ENCODE measurements at places on chromosomes 4 and X.

DNA sequence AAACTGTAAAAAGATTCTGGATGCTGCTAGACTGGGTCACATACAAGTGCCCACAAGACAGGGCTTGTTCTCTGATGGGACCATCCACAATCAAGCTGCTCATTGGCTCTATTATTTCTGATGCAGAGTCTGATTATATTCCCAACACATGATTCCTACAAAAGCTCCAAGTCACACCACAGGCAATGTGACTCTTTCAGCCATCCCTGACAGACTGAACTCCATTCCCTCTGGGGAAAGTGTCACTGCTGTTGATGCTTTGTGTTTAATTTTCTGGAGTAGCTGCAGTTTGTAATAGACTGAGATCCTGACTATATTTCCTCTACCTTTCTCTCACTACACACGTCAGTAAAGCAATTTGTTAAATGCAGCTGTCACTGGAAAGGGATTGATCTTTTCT, 55.4 kb upstream of the BCLAF3 start:
- DNase-seq, result no peak

DNA sequence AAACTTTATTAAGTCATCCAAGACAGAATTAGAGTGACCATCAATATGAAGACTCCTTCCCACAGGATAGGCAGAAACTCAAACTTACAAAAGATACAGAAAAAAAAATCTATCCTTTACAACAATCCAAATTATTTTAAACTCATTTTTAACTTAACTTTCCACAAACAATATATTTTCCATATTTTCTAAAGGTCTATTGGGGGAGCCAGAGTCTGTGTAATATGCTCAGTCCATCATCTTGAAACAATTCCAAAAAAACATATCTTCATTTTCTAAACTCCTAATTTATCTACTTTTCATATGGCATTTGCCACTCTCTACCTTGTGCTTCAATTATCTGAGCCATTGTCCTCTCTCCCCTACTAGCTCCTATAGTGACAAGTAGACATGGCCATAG, 378.1 kb downstream of the PDGFC start:
- DNase-seq, result no peak

- no peak for DNase-seq
Measured at GRCh38 chr4:144442713-144443112, 203.2 kb upstream of the HHIP start.

DNA sequence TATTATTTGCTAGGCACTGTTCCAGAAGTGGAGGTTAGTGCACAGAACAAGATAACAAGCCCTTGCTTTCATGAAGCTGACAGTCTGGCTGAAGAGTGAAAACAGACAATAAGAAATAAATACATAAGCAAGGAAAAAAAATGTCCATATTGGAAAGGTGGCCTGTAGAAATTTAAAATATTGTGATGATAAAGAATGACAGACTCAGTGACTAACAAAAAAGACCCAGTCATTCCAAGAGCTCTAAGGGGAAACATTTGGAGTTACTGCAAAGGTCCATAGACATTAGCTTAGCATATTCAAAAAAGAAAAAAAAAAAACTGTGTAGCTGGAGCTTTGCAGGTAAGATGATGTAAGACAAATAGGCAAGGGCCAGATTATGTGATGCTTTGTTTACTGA, 1.0 kb upstream of the ANTXR2 start:
- DNase-seq, result no peak

DNA sequence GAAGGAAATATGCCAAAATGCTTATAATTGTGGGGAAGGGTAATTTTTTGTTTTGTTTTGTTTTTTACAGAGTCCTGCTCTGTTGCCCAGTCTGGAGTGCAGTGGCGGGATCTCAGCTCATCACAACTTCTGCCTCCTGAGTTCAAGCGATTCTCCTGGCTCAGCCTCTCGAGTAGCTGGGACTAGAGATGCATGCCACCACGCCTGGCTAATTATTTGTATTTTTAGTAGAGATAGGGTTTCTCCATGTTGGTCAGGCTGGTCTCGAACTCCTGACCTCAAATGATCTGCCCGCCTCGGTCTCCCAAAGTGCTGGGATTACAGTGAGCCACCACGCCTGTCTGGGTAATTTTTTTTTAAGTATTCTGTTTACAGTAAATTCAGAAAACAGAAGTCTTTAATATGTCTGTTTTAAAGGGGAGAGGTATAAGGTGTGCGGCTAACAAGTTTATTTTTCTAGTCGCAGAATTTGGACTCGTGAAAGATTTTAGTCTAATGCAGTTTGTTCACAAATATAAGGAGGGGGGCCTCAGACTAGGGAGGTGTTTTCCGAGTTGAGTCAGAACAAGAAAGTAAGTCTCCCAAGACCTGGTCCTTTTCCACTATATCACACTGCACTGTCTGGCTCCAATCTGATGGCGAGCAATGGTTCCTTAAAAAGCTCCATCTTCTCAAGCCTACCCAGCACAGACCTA, 1.5 kb downstream of the ACSL1 start:
- no peak for DNase-seq

DNA sequence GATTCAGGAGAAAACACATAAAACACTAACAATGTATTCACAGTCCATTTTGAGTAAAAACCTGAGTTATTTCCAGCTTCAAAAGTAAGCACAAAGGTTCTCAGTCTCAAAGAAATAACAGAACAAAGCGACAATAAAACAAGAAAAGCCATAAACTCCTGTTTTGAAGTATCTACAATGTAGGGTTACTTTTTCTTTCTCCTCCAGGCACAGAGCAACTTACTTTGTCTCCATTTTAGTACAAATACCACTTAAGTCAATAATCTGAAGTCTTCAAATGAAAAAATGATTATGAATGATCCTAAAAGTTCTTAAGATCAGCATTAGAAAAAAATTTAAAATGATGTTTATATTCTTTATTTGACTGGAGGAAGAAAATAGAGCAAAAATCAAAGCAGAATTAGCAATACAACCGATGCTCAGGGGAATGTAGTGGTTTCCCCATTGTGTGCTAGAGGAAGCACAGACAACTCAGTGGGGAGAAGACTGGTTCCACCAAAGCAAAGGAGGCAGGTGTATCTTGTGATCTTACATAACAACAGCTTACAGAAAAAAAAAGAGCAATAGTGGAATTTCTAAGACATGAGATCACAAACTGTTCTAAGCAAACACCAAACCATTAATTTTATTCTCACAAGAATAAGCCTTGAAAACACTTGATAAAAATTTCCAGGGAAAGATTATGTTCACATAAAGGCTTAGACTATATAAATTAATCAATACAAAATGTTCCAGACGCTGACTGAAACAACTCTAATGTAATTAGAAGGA, 35.1 kb downstream of the EPHA5 start:
- no peak for DNase-seq

- DNase-seq, result no peak
Measured at GRCh38 chr4:101315041-101315440, 32.3 kb downstream of the PPP3CA start.

- DNase-seq, result no peak
Measured at GRCh38 chr4:33711826-33712225, 2532.5 kb downstream of the ARAP2 start.

GRCh38 chr4:111362941-111363361, 740.1 kb upstream of the PITX2 start:
- no peak for DNase-seq

DNA sequence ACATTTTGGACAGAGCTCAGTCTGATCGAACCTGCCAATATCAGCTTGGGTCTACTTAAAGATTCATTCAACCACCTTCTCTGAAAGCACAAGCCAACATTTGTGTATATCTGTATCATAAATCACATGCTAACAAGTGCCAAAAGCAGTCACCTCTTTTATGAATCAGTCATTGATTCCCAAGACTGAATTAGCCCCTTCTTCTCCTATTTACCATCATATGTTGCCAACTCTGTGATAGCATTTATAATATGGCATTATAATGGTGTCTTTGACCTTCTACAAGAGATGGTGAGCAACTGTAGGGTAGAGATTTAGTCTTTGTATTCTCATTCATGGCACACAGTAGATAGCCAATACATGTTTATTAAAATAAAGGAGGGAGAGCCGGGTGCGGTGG, 61.4 kb downstream of the DDX53 start:
- DNase-seq, result no peak

- no peak for DNase-seq
Measured at GRCh38 chrX:72539822-72540221, 32.8 kb downstream of the HDAC8 start.

DNA sequence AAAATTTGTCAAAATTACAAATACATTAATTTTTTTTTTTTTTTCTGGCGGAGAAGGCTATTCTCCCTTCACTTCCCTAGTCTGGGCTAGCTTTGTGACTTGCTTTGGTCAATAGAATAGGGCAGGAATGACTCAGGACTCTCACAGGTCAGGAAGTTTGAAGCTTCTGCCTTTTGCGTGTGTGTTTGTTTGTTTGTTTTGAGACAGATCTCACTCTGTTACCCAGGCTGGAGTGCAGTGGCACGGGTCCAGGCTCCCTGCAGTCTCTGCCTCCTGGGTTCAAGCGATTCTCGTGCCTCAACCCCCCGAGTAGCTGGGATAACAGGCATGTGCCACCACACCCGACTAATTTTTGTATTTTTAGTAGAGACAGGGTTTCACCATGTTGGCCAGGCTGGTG, 55.9 kb upstream of the USP9X start:
- DNase-seq, result no peak

DNA sequence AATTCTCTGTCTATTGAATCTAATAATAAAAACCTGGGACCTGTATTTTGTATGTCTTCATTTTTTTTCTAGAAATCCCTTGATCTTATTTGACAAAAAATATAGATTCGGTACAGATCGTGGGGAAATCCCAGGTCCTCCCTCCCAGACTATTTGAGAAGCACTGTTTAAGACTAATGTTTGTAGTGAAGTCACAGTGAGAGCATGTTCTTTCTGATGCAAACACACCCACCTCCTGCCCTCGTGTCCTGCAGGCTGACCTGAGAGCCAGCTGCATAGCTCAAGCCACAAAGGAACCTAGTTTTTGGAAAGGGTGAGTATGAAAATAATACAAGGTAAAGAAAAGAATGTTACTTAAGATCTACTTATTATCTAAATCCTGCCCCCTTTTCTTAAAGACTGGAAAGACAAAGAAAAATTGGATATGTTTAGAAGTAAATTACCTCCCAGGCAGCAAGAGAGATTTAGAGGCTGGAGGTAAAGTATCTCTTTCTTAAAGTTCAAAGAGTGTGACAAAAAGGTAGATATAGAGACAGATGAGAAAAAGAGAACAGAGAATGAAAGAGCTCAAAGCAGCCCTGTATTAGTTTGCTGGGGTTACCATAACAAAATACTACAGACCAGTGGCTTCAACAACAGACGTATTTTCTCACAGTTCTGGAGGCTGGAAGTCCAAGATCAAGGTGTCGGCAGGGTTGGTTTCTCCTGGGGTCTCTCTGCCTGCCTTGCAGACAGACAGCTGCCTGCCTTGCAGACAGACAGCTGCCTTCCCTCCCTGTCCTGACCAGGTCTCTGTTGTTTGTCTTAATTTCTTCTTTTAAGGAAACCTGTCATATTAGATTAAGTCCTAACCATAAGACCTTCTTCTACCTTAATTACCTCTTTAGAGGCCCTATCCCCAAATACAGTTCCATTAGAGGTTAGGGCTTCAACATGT, 20.4 kb upstream of the DCTD start:
- DNase-seq, result no peak

DNA sequence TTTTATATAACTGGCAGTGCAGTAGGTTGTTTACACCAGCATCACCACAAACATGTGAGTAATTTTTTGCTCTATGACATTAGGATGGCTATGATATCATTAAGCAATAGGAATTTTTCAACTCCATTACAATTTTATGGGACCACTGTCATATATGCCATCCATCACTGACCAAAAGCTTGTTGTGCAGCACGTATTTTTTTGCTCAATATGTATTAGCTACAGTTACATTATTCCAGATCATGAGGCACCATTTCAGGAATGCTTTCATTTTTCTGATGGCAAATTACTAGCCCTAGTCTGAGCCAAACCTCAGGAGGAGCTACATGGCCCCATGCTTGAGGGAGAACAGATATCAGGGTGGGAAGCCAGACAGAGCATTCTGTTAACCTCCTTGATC, 56.8 kb upstream of the DCLK2 start:
- DNase-seq, result no peak

GRCh38 chrX:106479920-106480319, 131.9 kb upstream of the RADX start:
- no peak for DNase-seq

GRCh38 chr4:136918772-136919171, 613.5 kb downstream of the PCDH18 start:
- DNase-seq, result no peak

- no peak for DNase-seq
Measured at GRCh38 chrX:24082447-24082846, 27.7 kb downstream of the EIF2S3 start.

All from epithelial cell of proximal tubule (primary cell).